ENCODE measurements at places on chromosomes 12 and 14.

GRCh38 chr12:71157601-71158233, at the start of gene TSPAN8:
TSS of gene TSPAN8 (minus strand) at chr12:71157999. CDS start at chr12:71157678, 321 bp downstream.
- DNase-seq: no peak

DNA sequence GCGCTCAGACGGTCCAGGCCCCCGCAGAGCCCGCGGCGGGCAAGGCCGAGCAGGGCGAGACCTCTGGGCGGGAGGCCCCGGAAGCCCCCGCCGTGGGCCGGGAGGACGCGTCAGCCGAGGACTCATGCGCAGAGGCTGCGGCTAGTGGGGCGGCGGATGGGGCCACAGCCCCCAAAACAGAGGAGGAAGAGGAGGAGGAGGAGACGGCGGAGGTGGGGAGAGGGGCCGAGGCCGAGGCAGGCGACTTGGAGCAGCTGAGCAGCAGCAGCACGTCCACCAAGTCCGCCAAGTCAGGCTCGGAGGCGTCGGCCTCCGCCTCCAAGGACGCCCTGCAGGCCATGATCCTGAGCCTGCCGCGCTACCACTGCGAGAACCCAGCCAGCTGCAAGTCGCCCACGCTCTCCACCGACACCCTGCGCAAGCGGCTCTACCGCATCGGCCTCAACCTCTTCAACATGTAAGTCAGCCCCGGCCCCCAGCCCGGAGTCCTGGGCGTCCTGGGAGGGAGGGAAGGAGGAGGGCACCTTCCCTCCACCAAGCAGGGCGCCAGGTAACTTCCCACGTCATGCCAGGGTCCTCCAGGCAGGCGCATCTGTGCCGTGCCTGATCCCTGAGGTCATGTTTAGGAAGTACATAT, 72.4 kb downstream of the IQSEC3 start:
- DNase-seq: peak; percentile 2

DNA sequence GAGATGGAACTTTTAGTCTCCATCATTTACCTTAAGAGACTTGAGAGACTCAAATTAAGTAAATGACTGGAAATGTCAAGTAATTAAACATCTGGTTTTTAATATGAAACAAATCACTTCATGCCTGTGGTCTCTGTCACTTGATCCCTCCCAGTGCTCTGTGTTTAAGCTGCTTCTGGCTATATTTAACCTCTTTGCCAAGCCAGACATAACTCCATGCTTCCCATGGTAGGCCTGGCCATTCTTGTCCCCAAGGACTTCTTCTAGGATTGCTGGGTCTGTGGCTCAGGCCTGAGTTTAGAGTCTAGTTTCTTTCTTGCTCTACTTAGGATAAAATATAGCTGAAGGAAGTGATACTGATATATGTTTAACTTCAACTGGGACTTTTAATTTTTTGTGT, 1013.6 kb downstream of the FLRT2 start:
- DNase-seq: peak; percentile 71

DNA sequence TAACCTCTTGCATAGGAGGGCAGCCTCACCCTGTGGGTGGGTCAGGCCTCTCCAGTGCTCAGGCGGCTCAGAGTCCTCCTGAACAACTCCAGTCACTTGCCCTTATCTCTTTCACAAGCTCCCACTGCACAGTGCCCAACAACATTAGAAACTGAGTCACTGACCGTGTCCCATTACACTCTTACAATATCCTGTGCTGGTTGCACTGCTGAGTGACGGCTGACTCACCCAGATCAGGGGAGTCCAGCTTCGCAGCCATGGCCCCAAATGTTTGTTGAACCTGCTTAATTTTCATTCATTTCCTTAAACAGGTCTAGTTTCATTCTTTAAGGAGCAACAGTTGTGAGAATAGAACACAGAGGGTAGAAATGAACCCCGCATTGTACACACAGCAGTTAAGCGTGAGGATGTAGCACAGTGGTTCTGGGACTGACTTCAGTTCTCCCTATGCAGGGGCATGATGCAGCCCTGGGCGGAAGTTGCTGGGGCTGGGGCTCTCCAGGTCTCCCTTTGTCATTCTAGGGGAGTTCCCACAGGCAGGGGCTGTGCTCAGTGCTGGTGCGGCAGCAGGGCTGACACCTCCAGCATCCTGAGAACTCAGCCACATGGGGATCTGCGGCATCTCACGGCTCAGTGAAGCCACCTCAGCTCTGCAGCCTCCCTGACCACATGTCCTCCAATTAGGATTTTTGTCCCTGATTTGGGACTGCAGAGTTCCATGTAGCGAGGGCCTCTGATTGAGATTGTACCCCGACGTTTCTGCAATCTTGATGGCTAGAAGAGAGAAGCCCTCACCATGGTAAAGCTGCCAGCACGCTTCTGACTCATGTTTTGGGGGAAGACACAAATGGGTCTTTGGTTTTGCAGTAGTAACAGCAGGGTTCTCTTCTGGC, 16.1 kb downstream of the GPR68 start:
- peak; percentile 51 for DNase-seq

- DNase-seq: no peak
Observed at GRCh38 chr14:77228056-77228455, 43.0 kb downstream of the NGB start.

All from fibroblast of skin of abdomen (primary cell).